Brain microvascular endothelial cell (primary cell): ENCODE measurements at places on chromosomes 11 and 22.
A peak's percentile ranks its signal among the peaks of the same experiment; 100 is the strongest.

- peak; percentile 41 for DNase-seq
These were observed 5.7 kb upstream of the SULT4A1 start for GRCh38 chr22:43867839-43868635.

DNA sequence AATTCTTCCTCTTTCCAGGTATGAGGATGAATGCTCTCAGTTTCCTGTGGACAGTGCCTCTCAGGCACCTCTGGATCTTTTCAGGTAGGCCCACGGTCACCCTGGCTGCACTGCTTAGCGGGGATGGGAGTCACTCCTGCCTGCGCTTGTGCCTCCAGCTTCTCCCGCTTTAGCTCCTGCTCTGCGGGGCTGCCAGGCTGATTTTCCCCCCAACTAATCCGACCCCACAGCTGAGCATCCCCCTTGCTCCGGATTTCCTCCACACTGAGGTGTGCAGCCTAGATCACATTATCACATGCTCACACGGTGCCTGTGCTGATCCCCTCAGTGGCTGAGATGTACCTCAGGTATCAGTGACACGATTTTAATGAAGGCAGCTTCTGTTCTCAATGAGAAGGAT lies 879.1 kb downstream of the OPCML start:
- DNase-seq, result no peak

- no peak for DNase-seq
These were observed 15.1 kb downstream of the LDHC start for GRCh38 chr11:18427240-18427639.

GRCh38 chr11:17473071-17473744 lies 3.4 kb downstream of the ABCC8 start:
- DNase-seq, result peak; percentile 7

GRCh38 chr11:6200975-6201374 lies 2.0 kb downstream of the OR52W1 start:
- DNase-seq, result no peak

GRCh38 chr11:107505647-107506225 lies 48.1 kb upstream of the CWF19L2 start:
- DNase-seq, result no peak

DNA sequence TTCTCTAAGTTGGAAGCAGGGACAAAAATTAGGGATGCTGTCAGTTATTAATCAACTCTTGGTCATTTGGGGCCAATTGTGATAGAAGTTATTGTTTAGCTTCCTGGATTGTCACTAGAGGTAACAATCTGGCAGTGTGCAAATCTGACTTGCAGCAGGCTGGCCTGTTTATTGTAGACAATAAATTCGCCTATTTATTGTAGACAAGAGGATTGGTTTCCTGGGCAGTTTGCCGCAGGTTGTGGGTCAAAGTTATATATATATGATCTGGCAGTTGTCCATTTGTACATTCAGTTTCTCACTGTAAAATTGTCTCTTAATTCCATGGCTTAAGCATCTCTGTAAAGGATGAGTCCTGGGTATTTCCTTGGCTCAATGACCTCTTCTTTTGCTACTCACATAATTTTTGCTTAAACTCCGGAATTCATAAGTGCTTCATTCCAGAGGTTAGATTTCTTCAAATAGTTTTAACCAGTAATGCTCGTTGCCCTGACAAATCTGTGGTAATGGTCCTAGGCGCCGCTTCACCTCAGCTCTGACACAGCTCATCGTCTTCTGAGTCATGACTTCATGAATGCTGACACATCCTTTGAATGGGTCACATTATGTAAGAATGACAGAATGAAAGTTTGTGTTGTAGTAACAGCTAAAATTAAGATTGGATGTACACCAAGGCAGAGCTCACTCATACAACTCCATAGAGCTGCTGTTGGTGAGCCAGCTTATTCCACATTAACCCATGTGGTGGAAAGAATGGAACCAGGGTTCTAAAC lies 7.8 kb upstream of the MMP3 start:
- peak; percentile 88 for DNase-seq

- DNase-seq, result no peak
These were observed 1542.2 kb downstream of the LRRC4C start for GRCh38 chr11:39917256-39917655.

GRCh38 chr11:108718466-108718865 lies 53.6 kb downstream of the DDX10 start:
- no peak for DNase-seq

- peak; percentile 52 for DNase-seq
These were observed 39.1 kb upstream of the POU2AF2 start for GRCh38 chr11:111206472-111206871.

GRCh38 chr22:47596176-47596690 lies 833.8 kb downstream of the TBC1D22A start:
- DNase-seq, result no peak

- DNase-seq, result no peak
These were observed 10.7 kb upstream of the ANAPC15 start for GRCh38 chr11:72123117-72123653.

DNA sequence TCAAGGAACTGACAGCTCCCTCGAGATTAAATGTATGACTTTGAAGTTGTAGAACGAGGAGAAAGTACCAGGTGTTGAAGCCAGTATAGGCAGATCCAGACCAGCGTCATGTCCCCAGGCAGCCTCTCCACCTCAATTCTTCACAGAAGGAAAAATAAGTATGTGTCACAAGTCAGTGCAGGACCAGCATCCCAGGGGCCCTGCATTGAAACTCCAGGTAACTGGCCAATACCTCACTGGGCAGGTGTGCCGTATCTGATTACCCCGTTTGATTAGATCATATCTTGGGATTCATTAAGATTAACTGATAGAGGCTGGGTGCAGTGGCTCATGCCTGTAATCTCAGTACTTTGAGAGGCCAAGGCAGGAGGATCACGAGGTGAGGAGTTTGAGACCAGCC lies 466.7 kb upstream of the B3GAT1 start:
- no peak for DNase-seq

DNA sequence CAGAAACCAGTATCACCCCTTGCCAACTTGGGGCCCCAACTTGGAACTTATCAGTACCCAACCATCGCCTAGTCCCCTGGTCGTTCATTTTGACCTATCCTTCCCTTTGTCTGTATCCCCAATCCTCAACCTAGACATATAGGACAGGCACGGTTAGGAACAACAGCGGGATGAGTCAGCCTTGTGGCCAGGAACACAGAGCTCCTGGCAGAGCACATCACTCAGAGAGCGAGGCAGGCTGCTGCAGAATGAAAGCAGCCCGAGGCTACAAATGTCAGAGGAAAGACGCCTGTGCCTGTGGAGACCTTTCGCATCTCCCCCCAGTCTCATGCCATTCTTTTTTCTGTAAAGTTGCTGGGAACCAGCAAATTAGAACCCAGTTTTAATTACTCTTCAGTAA lies 14.6 kb downstream of the DKK3 start:
- DNase-seq, result peak; percentile 87

- DNase-seq, result no peak
These were observed at the start of gene OVOL1 for GRCh38 chr11:65786786-65787636. TSS of gene OVOL1 (plus strand) at chr11:65787063. CDS start at chr11:65787374, 311 bp downstream.

GRCh38 chr11:102763440-102763839 lies 17.0 kb downstream of the MMP10 start:
- DNase-seq, result peak; percentile 7

DNA sequence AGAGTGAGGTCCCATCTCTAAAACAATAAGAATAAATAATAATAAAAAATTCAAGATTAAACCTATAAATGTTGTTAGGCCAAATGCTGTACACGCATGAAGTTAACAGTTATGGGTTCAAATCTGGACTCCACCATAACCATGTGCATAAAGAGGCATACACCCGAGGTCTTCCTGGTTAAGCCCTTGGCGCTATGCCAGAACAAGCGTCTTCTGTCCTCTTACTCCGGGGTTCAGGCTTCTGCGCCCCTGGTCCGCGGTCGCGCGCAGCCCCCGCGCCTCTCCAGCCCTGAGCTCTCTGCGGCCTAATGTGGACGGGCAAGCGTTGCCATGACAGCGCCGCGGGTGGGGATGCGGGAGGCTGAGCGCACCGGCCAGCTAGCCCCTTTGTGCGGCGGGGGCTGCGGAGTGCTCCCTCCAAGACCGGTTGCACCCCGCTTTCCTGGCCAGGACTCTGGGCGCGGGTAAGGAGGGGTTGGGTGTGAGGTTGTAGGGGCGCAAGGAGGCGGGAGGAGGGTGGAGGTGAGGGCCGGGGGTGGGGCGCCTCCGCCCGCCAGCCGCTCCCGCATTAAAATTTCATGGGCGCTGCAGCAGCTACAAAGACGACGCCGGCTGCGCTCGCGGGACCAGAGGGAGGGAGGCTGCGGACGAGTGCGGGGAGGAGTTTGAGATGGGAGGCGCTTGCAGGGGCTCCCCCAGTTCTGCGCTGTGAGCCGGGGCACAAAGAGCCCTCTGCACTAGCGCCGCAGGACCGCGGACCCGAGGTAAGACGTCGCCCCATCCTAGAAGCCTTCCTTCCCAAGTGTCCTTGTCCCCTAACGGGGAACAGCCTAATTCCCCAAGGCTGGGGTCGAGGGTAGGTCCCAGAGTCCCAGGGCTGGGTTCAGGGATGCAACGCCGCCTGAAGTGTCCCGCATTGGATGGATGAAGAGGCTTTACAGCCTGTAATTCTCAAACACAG lies at the start of gene MIAT:
Gene MIAT (plus strand): TSS at position 698 of the 961 bp plus-strand sequence.
- peak; percentile 16 for DNase-seq

- no peak for DNase-seq
These were observed 8.3 kb downstream of the GAS2 start for GRCh38 chr11:22674470-22675439.

DNA sequence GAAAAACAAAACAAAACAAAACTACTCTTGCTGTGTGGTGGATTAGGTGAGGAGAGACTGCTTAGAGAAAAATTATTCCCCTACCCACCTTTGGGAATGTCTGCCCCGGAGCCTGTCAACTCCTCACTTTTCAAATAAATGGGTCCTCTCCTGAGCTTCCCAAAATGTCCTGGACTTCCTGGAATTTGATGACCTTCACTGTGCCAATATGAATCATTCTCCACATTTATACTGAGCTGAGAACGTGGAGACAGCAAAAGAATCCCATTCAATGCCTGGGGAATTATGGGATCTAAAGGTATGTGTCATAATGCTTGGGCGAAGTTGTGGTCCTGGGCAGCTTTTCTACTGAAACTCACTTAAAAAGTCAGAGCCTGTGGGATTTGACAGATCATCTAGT lies 136.8 kb downstream of the KIF18A start:
- DNase-seq, result no peak

- DNase-seq, result no peak
These were observed 44.8 kb downstream of the PRR5L start for GRCh38 chr11:36340897-36341296.

- no peak for DNase-seq
These were observed 1402.6 kb downstream of the FAM181B start for GRCh38 chr11:81331088-81331487.

- peak; percentile 36 for DNase-seq
These were observed 3.1 kb downstream of the AKIP1 start for GRCh38 chr11:8913961-8914660.

DNA sequence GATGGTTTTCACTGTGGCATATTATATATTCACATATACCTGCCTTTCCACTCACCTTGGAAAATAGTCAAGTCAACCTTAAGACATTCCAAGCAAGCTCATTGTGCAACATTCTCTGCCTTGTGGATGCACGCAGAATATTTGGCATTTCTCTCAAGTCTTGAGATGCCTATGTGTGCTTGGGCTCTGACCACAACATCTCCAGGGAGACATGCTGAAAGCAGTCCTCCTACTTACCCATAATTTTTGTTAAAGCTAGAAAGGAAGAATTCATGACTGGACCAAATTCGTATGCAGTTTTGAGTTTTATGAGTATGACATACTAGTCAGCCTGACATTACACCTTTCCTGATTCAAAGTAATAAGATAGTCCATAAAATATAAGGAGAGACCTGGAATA lies 684.0 kb downstream of the OPCML start:
- no peak for DNase-seq

- DNase-seq, result peak; percentile 9
These were observed 6.0 kb upstream of the ACR start for GRCh38 chr22:50731811-50732624.

DNA sequence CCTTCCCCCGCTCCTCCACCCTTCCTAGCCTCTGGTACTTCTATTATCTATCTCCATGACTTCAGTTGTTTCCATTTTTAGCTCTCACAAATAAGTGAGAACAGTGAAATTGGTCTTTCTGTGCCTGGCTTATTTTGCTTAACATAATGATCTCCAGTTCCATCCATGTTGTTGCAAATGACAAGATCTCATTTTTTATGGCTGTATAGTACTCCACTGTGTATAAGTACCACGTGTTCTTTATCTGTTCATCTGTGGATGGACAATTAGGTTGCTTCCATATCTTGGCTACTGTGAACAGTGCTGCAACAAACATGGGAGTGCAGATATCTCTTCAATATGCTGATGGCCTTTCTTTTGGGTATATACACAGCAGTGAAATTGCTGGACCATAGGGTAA lies 6.9 kb upstream of the ABCC8 start:
- DNase-seq, result no peak

DNA sequence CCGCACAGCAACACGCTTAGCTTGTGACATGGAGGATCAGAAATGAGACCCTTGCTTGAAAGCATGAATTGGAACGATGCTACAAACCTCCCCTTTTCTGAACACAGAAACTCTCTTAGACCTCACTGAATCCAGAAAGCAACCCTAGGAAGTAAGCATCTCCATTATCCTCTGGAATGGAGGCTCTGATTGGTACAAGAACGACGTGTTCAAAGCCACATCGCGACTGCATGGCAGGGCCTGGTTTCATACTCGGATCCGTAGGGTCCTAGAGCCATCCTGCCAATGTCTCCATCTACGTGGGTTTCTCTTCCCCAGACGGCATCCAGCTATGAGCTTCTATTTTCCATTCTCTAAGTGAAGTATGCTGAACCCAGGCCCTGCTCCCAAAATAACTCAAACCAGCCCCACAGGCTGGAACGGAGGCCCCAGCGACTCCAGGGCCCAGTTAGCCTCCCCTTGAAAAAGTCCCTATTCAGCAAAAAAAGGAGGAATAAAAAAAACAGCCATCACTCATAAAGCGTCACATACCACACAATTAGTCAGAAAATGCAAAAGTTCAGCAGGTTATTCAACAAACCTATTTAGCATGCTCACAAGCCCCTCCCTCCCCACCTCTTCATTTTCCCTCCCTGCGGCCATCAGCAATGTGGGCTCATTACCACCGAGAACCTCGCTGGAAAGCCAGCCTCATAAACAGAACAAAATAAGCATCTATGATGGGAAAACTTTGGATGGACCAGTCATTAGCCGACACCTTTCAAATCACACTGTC lies 7.1 kb upstream of the MN1 start:
- no peak for DNase-seq

DNA sequence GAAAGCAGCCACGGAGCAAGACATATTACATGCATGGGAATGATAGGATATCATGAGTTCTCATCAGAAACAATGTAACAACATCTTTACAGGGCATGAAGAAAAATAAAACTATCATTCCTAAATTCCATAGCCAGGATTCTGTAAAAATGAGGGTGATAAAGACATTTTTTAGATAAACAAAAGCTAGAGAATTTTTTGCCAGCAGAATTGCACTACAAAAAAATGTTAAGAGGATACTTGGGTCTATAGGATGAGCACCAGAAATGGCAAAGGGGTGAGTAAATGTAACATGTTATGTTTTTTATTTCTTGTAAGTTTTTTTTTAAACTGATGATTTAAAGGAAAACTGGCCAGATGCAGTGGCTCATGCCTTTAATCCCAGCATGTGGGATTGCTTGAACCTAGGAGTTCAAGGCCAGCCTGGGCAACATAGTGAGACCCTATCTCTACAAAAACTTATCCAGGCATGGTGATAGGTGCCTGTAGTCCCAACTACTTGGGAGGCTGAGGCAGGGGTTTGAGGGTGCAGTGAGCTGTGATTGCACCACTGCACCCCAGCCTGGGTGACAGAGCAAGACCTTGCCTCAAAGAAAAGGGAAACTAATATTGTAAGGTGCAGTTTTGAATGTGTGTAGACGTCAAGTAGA lies 33.2 kb downstream of the TBX1 start:
- DNase-seq, result no peak

GRCh38 chr22:32339190-32340012 lies 18.3 kb upstream of the RFPL3 start:
- no peak for DNase-seq
